NCI-H69 (cell line): ENCODE measurements at places on chromosomes 1 and 21.

DNA sequence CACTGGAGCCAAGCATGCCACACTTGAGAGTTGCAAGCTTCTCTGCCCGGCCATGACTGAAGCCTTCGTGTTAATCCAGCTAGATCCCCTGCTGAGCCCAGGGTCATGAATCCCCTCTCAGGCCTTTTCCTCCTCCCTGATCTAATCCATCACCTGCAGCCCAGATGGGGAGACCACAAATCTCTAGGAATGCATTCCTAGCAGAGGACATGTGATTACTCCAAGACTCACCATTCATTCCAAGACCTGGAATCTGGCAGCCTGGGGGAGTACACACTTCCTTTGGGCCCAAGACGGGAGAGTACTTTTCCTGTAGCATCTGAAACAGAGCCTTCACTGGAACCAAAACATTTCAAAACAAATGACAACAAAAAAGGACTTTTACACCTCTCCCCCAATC, 269.3 kb upstream of the NFIA start:
- no peak for DNase-seq

GRCh38 chr1:92601044-92601443, 114.3 kb upstream of the GFI1 start:
- no peak for DNase-seq

GRCh38 chr1:45644661-45645060, 20.8 kb upstream of the CCDC17 start:
- no peak for DNase-seq

DNA sequence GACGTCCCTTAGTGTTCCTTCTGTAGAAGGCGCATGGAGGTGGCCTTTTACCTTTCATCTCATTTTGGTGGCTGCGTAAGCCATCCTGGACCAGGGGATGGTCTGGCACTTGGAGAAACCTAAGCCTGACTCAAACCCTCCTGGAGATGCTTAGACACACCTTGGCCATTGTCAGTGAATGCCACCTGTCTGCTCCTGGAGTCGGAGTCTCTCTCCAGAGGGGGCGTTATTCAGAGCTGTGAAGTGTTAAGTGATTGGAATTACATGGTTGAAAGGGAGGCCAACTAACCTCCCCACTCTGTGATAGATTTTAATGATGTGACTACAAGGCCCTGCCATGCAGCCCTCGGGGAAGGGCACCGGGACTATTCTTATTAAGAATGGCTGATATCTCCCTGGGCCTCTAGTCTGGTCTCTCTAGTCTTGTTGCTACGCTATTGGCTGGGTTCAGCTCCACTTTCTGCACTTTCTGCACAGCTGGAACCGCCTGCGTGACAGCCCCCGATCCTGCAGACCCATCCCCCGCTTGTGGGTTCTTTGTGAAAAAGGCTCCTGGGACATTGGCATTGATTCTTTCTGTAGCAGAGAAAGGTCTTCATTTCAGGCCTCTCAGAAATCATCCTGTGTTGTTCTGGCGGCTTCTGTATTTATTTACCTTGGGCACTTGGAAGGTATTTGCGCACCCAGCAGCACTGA, 4.2 kb downstream of the RASSF5 start:
- DNase-seq, result peak; percentile 52

- DNase-seq, result no peak
Observed at GRCh38 chr21:44881198-44881872, 7.8 kb upstream of the PTTG1IP start.

DNA sequence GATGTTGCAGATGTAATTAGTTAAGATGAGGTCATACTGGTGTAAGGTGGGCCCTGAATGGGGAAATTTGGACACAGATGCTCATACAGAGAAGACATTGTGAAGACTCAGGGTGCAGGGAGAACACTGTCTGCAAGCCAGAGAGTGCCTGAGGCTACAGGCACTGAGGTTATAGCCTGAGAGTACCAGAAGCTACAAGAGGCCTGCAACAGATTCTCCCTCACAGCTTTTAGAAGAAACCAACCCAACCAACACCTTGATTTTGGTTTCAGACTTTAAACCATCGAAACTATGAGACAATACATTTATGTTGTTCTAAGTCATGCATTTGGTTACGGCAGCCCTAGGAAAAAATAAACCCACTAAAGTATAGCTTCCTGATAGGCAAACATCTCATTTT, 321.7 kb upstream of the USP25 start:
- DNase-seq, result peak; percentile 9

DNA sequence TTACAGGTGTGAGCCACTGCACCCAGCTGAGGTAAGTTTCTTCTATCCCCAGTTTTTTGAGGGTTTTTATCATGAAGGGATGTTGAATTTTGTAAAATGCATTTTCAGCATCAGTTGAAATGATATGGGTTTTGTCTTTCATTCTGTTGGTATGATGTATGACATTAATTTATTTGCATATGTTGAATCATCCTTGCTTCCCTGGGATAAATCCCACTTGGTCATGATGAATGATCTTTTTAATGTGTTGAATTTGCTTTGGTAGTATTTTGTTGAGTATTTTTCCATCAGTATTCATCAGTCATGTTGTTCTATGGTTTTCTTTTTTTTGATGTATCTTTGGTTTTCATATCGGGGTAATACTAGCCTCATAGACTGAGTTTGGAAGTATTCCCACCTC, 141.0 kb downstream of the RPS6KC1 start:
- no peak for DNase-seq

- DNase-seq, result no peak
Observed at GRCh38 chr1:233085566-233085965, 135.2 kb downstream of the NTPCR start.

DNA sequence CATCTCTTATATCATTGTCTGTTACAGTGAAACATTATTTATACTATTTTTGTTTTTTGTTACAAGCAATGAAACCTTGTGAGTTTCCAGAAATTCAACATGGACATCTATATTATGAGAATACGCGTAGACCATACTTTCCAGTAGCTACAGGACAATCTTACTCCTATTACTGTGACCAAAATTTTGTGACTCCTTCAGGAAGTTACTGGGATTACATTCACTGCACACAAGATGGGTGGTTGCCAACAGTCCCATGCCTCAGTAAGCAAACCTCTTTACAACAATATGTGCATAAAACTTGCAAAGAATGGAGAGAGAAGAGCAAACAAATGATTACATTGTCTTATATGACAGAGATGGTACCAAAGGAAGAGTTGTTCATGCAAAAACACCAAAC, 22.4 kb downstream of the CFHR4 start:
- DNase-seq, result peak; percentile 54

- no peak for DNase-seq
Observed at GRCh38 chr1:209072481-209072880, 511.0 kb upstream of the CAMK1G start.

GRCh38 chr1:46175243-46175642, 356 bp downstream of the TSPAN1 start:
- DNase-seq, result no peak

- DNase-seq, result no peak
Observed at GRCh38 chr1:115164940-115165705, 75.8 kb upstream of the TSPAN2 start.

- no peak for DNase-seq
Observed at GRCh38 chr1:160981584-160982411, 27.2 kb upstream of the ITLN2 start.

DNA sequence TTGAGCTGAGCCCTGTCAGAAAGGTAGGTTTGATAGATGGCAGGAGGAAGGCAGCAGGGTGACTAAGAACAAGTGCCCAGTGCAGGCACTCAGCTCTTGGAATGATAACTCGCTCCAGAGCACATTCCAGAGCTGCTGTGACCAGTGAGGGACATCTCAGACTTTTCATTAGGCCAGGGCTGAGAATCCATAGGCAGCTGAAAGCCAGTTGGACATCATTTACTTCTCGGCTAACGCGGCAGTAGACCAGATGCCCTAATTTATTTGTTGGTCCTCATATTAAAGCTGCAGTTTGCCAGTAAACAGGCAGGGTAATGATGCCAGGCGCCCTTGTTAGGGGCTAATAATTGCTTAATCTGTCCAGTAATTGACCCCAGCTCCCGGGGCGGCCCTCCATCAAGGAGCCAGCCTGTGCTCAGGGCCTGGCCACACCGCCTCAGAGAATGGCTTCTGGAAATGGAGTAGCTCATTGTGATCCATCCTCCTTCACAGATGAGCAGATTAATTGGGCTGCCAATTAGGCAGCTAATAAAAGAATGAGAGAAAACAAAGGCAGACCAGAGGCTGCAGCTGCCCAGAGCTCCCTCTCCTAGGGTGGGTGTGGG, 122.0 kb downstream of the BEND5 start:
- DNase-seq, result peak; percentile 40

DNA sequence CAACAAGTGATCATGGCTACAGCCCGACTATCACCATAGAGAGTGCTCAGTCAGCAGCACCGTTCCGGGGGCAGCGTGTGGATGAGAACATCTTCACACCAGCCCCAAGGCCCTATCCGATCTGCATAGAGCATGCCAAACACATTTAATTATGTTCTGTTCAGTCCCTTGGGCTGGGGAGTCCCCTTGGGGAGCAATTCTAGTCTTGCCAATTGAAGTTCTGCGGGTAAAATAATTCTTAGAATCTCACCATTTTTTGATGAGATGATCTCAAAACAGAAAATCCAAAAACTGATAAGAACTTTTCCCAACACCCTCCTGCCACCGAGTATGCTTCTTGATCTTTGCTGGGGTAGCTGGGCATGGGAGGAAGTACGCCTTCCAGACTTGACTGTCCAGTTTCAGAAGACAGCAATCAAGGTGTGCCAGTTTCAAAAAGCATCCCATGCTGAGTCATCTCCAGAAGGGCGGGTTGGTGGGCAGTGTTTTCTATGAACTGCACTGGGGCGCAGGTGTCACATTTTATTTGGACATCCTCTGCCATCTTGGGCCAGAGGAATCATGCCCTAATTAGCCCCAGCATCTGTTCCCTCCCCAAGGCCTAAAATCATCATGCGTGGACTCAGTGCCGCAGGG, 20.8 kb upstream of the PTPRF start:
- no peak for DNase-seq

DNA sequence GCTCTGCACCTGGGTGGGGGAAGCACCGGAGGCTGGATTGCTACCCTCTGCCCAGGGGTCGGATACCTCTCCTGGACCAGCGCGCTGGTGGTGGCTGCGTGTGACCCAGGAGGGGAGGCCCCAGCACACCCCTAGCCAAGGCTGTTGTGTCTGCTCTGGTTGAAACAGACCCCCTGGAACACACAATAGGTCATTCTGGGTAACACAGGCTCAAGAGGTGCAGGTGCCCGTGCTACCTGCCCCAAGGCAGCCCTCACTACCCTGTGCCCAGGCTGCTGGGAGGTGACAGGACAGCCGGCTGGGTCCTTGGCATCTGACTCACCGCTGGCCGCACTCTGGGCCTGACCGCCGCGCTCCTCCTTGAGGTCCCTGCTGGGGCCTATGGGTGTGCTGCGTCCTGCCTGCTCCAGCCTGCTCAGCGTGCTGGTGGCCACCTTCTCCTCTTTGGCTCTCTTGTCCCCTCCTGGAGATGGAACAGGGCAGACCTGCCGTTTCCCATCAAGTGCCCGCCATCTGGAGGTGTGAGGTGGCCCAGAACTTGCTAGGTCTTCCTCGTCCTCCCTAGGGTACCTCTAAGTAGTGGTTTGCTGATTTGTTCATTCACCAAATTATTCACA, 30.0 kb downstream of the ZBTB17 start:
- DNase-seq, result no peak
